ENCODE measurements at places on chromosomes 13 and 19.

- no peak for DNase-seq
Measured at GRCh38 chr19:3285647-3286176, 61.3 kb downstream of the CELF5 start.

DNA sequence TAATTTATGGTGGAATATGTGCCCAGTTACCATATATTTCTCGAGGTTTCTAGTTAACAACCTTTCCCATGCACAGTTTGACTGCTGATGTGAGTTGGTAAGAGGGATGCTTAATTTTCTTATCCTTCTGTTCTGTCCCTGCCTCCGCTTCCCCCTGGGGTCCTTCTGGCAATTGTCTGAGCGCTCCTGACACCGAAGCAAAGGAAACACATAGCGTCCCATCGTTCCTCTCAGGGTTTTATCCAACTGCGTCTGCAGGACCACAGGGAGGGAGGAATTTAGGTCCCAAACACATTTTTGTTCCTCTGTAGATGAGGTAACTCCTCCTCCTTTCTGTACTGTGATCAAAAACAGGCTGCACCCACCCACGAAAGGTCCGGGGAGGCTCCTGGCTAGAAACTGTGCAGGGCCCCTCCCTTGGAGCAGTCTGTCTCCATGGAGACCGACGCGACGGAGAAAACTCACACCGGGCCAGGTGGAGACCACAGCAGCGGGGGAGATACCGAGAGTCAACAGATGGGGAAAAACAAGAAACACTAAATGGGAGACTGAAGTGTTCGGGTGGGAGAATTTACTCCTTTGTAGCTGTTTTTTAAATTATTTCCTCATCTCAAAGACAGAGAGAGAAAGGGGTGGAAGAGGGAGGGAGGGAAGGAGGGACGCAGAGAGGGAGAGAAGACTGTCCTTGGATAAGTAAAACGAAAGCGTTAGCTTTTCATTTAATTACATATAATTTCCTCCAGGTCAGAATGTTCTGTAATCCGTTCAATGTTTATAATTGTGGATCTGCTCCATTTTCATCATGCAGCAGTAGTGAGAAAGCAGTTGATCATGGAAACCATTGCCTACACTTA, 191.8 kb upstream of the NBEA start:
- no peak for DNase-seq

DNA sequence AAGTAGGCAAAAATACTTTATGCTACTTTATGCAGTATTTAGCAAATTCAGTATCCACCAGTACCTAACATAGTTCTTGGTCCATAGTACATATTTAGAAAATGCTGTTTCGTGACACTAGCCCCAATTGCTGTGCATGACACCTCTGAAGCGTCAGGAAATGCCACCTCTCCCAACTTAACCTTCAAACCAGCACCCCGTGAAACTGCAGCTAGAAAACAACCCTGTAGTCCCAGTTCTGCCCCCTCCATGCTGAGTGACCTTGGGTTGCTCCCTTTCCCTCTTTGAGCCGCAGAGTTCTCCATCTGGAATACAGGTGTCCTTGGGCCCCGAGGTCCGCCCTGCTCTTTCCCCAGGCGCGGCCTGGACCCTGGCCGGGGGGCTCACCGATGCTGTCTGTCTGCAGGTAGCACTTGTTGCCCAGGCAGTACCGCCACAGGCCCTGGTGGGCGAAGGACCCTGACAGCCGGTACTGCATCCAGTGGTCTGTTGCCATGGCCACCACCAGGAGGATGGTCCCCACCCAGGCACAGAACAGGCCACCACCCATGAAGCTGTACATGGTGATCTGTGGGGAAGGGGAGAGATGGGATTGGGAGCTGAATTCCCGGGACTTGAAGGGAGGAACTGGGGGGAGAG, 773 bp downstream of the LIM2 start:
- no peak for DNase-seq

GRCh38 chr13:21748166-21748565, 77.3 kb downstream of the FGF9 start:
- no peak for DNase-seq

DNA sequence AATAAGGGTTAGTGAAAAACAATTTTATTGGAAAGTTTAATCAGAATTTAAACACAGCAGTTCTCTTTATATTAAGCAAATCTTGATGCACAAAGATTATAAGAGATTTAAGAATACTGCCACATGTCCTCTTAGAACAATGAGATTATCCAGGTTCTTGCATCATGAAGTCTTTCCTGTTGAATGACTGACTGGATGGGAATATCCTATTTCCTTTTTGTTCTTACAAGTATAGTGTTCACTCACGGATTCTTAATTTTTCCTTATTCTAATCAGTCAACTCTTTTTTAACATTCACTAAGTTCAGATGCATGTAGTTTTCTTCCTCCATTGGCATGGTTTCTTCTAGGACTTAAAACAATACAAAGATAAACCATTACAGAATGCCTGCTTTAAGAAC, 10.1 kb downstream of the URI1 start:
- DNase-seq: no peak

- DNase-seq: no peak
Measured at GRCh38 chr13:28796938-28797257, 23.2 kb upstream of the MTUS2 start.

DNA sequence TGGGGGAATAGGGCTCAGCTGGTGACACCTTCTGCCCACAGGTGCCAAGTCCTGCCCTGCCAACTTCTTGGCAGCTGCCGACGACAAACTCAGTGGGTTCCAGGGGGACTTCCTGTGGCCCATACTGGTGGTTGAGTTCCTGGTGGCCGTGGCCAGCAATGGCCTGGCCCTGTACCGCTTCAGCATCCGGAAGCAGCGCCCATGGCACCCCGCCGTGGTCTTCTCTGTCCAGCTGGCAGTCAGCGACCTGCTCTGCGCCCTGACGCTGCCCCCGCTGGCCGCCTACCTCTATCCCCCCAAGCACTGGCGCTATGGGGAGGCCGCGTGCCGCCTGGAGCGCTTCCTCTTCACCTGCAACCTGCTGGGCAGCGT, 2.1 kb downstream of the P2RY11 start:
- no peak for DNase-seq

- no peak for DNase-seq
Measured at GRCh38 chr19:54995561-54995960, 29.4 kb downstream of the NLRP2 start.

DNA sequence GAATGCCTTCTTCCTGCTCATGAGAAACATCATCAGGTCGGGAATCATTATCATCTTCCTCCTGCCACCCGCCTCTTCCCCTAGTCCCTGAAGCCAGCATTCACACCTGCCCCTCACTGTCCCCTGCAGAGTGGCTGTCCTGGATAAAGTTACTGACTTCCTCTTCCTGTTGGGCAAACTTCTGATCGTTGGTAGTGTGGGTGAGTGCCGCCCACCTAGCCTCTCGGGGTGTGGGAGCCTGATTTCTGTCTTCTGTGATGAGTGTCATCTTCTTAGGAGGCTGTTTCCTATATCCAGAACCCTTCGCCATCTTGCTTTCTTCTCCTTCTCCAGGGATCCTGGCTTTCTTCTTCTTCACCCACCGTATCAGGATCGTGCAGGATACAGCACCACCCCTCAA, 12.5 kb downstream of the SLC44A2 start:
- DNase-seq: no peak

- no peak for DNase-seq
Measured at GRCh38 chr13:37294472-37294871, 189.0 kb upstream of the CSNK1A1L start.

DNA sequence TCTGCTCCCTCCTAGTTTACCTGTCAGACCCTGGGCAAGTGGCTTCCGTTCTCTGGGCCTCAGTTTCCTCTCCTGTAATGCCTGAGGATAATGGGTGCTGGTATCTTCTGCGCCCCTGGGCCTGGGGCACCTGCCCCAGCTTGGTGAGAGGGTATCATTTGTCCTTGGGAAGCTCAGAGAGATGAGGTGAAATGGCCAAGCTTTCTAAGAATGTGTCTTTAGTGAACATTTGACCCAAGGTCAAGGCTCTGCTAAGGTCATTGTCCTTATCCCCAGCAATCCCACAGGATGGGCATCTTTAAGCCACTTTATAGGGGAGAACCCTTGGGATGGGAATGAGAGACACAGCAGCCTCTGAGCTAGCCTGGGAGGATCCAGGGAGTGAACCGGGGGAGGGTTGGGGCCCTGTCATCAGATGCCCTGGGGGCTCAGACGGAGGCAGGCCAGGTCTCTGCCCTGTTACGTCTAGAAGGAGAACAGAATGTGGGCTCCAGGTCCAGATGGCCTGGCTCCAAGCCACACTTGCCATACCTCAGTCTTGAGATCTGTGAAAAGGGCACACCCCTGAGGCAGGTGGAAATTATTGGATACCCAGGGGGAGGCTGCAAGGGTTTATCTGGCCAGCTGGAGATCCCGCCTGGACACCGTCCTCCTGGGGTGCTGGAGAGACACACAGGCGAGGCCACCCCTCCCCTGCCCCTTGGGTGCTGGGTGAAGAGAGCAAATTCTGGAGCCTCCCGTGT, 1.1 kb upstream of the NFIC start:
- DNase-seq: no peak

GRCh38 chr13:27495551-27495950, 45.2 kb upstream of the MTIF3 start:
- DNase-seq: no peak

DNA sequence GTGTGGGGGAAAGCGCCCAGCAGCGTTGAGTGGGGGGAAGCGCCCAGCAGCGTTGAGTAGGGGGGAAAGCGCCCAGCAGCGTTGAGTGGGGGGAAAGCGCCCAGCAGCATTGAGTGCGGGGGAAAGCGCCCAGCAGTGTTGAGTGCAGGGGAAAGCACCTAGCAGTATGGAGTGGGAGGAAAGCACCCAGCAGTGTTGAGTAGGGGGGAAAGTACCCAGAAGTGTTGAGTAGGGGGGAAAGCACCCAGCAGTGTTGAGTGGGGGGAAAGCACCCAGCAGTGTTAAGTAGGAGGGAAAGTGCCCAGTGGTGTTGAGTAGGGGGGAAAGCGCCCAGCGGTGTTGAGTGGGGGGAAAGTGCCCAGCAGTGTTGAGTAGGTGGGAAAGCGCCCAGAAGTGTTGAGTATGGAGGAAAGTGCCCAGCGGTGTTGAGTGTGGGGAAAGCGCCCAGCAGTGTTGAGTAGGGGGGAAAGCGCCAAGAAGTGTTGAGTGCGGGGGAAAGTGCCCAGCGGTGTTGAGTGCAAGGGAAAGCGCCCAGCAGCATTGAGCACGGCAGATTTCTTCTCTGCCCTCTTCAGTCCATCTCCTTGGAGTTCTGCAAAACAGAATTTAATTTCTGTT, 138.4 kb downstream of the ATP11A start:
- DNase-seq: no peak

DNA sequence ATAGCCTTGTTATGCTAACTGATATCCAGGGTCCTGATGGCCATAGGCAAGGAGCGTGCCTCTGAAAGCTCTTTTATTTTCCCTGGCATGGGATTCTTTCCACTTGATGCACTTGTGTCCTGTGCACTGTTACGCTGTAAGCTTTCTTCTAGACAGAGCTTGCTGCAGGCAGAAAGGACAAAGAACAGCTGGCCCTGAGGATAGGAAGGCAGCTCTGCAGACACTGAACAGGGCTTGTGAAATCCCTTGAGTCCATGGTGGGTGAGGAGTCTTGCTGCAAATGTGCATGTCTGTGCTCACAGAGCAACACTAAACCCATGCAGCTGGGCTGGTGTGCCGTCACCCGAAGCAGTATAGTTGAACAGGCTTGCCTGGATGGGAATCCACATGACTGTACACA, 126.6 kb downstream of the AKAP11 start:
- DNase-seq: no peak

GRCh38 chr13:35163674-35164073, 221.6 kb downstream of the NBEA start:
- no peak for DNase-seq

GRCh38 chr19:33465371-33465770, 56.2 kb downstream of the PEPD start:
- no peak for DNase-seq

DNA sequence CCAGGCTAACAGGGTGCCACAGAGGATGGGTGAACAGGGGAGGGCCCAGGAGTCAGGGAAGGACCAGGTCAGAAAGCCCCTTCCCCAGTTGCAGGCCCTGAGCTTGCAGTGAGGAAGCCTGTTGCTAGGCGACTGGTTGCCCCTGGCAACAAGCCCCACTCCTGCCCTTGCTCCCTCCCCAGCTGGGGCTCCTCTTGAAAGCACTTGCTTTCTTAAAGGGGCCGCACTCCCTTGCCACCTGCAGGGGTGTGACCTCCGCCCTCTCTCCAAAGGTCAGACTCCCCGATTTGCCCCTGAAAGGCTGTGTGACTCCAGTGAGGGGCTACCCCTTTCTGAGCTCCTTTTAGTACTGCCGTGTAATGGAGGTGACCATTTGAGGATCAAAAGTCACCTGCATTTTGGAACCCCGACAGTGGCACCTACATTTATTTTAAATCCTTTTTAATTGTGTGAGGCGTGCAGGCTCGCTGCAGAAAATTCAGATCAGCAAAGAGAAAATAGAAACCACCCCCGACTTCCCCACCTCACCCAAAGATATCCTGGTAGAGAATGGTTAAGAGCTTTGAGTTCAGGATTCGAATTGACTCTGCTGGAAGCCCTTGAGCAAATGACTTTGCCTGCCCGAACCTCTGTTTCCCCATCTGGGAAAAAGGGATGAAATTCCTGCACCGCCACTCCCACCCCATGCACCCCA, 4.8 kb downstream of the FCHO1 start:
- no peak for DNase-seq

DNA sequence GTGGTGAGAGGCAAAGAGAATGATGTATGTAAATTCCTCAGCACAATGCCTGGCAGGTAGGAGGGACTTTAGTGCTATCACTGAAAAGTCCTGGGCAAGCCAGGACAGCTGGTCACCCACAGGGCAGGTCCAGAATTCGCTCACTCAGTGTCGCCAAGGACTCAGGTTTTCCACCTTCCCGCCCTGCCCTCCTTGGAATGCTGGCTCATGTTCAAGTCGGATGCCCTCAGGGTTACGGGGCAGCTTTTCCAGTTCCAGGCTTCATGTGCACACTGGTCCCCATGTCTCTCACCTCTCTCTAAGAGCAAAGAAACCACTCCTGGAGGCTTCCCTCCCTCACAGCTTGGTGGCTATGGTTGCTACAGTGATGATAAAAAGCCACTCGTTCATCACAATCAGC, 24.8 kb upstream of the NAXD start:
- peak; percentile 25 for DNase-seq

DNA sequence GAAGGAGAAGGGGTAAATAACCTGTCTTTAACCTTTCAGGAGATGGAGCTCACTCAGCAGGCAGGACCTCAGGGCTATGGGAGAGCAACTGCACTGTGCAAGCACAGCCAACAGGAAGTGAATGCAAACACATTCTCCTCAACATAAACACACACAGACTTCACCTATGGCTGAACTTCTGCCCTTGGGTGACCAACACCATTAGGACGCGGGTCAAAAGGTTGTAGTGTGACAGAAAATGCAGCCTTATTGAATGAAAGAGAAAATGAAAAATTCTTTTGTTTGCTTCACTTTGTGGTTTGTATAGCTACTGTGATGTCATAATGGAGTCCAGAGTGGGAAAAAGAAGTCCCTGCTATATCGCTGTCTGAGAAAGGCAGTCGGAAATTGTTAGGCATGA, 323.0 kb downstream of the NDFIP2 start:
- no peak for DNase-seq
